ENCODE measurements at places on chromosomes 3 and 15.

- DNase-seq, result peak; percentile 70
Measured at GRCh38 chr3:32177702-32178198, 60.7 kb upstream of the CMTM8 start.

GRCh38 chr3:178987745-178988144 lies 83.9 kb downstream of the ZMAT3 start:
- DNase-seq, result no peak

- no peak for DNase-seq
Measured at GRCh38 chr3:42876940-42877720, 1.5 kb upstream of the CYP8B1 start.

DNA sequence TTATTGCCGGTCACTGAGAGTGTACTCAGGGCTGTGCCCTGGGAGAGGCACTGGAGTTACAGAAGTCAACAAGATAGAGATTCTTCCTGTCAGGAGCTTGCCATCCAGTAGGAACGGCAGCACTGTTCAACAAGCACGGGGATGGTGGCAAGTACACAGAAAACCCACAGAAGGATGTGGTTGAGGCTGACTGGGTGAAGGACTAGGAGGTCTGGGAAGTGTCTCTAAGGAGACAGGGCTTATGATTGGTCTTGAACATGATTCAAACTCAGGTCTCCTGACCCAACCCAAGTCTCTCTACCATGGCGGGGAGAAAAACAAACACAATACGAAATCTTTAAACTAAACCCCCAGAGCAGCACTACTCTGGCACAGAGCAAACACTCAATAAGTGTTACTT lies 37.6 kb downstream of the ERICH6 start:
- DNase-seq, result no peak

DNA sequence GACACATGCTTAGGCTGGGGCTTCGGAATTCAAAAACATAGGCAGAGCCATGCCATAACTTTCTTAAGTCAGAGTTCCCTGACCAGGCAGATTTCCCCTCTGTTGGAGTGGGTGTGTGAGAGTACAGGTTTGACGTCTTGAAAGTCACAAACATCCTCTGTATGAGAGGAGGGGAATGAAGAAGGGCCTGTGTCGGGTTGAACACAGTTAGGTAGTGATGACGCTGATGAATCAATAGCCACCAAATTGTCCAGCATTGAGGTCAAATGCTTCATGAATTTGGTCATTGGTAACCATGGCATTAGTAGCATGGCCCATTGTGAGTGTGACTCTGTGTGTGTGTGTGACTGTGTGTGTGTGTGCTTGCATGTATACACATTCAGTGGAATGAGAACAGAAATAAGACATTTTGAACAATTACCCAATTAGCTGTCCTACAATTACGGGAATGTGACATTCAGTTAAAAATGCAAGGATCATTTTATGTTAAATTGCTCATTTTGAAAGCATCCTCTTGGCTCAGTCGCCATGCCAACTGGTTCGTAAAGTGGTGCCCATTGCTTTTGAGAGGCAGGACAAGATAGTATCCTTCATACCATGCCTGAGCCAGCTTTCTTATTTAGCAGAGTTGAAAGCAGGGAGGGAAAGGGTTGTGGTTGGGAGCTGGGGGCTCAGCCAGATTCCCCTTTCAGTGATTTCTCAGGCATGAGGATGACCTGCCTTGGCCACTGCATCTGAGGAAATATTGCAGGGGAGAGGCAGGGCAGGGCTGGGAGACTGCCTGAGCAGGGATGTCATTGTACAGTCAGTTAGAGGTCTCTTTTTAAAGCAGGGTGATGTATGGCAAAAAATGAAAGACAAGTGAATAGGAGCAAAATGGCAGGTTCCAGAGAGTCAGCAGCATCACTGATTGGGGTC lies 35.4 kb downstream of the RBP2 start:
- DNase-seq, result no peak

GRCh38 chr3:194691481-194692283 lies 6.0 kb downstream of the FAM43A start:
- DNase-seq, result no peak

- DNase-seq, result peak; percentile 75
Measured at GRCh38 chr3:9951962-9952805, at the start of gene PRRT3. Gene PRRT3 (minus strand): TSS chr3:9952408. CDS start chr3:9950115, 2,293 bp downstream.

DNA sequence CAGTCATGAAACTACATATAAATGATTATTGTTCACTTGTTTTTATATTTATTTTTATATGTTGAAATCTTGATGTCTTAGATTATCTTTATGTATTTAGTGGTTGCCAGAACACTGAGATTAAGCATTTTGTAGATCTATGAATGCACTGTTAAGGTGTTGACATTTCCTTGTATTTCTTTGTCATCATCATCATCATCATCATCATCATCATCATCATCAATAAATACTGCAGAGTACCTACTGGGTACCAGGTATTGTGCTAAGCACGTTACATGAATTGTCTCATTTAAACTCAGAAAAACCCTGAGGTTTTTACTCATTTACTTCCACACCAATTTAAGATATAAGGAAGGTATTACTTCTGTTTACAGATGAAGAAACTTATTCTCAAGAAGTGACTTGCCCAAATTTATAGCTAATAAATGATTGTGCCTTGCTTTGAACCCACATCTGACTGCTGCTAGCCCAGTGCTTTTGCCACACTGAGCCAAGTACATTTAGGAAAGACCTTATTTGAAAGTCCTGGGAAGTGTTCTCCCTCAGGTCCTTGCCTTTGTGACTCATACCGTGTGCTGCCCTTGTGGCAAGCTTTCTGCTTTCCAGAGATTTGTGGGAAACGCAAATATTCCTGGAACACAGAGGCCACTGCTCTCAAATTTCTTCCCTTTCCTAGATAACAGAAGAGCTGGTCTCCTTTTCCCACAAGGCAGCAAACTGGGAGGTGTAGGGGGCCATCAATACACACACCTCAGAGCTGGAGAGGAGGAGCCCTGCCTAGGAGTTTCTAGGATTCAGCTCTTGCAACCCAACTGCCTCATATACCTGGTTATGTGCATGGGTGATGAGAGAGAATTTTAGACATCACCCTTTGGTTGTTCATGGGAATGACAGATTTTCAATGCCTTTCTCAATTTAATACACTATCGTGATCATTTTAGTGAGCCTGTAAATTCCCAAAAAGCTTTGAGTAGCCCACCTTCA lies 115.4 kb upstream of the C15orf61 start:
- no peak for DNase-seq

DNA sequence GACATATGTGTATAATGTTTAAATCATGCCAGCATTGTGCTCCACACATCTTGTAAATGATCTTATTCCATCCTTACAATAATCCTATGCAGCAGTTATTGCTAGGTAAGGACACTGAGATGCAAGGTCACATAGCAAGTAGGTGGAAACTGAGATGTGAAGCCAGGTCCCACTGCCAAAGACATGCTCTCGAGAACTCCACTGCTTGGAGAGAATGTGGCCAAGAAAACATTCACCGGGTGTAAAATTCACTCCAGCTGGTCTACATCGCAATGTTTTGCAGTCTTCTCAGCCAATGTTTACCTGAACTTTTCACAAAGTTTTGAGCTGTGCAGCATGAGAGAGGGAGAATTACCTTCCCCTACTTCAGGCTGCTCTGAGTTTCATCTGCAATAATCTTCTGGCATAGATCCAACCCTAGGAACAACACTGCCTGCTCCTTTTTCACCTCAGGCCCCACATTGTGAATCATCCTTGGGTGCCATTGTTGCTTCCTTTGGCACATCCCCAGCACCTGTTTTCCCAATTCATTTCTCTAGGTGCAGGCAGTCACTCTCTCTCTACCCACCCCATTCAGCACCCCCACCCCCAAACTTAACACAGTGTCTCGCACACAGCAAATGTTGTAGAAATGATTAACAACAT lies 53.5 kb upstream of the PRTG start:
- no peak for DNase-seq

DNA sequence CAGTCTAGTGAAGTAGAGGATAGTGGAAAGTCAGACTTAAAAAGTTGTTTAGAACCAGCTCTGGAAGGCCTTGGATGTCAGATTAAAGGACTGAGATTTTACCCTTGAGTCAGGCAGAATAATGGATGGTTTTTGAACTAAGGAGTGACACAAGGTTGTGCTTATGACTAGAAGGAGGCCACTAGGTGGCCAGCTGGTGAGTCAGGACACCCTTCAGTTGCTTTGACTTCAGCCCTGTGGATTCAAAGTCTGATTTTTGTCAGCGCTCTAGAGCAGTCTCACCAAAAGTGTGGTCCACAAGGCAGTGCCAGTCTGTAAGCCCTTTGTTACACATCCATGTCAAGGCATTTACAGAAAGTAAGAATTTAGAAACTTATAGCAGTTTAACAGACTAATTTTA lies 3.8 kb upstream of the GABPB1 start:
- DNase-seq, result no peak

GRCh38 chr3:46640927-46641326 lies 28.6 kb downstream of the FAM240A start:
- no peak for DNase-seq

DNA sequence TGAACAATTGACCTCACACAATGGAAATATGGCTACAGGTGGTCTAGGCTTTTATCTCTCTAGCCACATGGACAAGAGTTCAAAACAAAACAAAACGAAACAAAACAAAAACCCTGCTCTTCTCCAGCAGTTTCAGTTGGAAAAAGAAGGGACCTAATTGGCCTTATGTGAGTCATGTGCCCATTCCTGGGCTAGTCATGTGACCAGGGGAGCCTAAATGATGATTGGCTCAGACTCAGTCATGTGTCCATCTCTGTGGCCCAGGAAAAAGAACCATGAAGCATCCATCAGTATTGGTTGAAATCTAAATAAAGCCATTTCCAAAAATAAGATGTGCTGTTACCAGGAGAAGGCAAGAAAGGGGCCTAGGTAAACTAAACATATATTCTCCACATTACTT lies 96.8 kb downstream of the ANXA2 start:
- no peak for DNase-seq

DNA sequence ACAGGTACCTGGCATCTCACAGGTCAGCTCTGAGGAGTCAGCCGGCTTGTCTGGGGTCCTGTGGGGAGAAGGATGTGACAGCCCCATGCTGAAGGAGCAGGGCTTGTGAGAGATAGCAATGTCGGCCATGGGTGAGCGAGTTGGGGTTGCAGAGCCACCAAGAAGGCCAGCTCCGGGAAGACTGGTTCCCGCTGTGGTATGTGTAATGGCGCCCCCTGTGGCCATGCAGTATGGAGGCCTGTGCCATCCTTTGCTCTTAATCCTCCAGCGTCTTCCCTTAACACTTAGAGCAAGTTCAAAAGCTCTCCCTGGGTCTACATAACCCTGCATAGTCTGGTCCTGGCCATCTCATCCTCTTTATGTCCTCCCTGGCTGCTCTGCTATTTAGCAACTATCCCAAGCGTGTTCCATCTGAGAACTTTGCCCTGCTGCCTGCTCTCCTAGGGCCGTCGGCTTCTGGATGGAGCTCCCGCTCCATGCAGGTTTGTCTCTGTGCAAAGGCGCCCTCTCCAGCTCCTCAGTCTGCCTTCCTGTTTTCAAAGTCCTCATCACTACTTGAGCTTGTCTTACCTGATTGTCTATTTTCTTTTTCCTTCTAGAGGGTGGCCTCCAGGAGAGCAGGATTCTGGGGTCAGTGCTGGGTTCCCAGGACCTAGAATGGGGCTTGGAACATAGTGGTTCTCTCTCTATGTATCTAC lies 40.8 kb upstream of the IQCF6 start:
- peak; percentile 65 for DNase-seq

DNA sequence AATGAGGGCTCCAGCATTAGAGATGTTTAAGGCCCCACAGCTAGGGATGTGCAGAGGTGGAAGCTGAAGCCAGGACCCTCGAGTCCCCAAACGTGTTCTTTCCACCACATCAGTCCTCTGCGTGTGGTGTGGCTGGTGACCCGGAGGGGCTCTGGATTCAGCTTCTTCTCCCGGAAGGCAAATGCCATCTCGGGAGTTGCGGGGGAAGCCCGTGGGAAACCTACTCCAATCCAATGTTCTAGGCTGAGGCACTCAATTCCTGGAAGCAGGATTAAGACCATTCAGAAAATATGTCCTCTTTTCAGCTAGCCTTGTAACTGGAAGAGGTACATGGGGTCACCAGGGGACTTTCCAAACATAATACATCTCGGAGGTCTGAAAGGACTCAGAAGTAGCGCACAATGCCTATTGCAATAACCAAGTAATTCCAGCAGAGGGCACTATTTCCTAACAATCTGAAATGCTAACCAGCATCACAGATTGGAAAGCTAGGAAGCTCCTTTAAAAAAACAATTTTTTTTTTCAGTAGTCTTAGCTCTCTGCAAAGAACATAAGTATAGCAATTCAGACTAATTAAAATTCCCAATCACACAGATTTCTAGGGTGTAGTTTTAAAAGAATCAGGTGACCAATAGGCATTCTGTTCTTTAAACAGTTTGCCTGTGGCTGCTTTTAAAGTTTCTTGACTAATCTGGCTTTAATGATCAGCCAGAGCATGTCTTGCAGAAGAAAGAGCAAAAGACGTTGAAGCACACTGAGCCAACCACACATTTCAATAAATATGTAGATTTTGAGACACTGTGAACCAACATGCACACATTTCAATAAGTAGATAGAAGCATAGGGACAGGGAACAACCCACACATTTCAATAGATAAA lies 36.1 kb downstream of the BNC1 start:
- peak; percentile 57 for DNase-seq

- no peak for DNase-seq
Measured at GRCh38 chr3:118782755-118783202, 251.9 kb downstream of the IGSF11 start.

DNA sequence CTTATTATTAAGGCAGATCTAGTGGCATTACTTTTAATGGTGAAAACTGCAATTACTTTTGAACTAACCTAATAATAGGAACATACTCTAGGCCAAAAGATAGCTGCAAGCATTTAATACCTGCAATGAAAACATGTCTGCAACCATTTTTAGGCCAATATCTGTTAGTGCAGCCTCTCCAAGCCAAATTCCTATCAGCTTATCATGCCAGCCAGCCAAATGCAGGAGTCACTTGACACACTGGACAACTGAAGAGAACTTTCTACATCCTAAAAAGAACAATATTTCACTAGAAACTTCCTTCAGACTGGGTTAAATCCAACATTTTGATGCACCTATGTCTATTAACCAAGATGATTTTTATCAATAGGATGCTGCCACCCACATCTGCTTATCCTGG lies 33.8 kb downstream of the CCDC54 start:
- no peak for DNase-seq

- no peak for DNase-seq
Measured at GRCh38 chr3:156356537-156357363, 198.2 kb downstream of the SSR3 start.

DNA sequence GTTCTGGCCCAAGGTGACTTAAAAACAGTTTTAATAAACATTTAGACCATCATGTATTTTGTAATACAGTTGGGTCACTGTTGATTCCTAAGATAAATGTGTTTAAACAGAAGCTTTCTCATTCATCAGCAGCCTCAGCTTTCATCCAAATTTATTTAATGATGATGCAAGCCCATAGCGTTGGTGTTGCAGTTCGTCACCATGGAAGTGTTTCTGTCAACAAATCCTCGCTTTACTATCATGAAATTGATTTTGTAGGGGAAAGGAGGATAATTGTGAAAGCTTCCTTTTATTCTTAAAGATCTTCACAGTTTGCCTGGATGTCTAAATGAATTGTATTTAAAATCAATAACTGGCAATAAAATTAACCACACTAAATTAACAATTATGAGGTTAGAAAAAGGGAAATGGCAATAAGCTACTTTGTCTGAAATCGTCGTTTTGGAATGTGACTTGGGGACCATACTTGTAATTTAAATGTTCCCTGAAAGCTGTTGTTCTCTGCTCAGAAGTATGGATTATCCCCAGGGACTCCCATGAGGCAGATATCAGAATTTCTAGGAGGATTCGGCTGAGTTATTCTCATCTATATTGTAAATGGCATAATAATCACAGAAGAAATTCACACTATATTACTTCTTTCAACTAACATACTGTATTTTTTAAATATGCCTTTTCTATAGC lies 29.0 kb downstream of the CMSS1 start:
- DNase-seq, result no peak

- no peak for DNase-seq
Measured at GRCh38 chr3:57252404-57252803, 24.9 kb downstream of the APPL1 start.

Measured in ecto neural progenitor cell (in vitro differentiated cells).